Stimulated activated CD4-positive, alpha-beta T cell treated with anti-CD3 and anti-CD28 coated beads, Interleukin-15, amount 100 ng/mL, for 1 hour (primary cell): ENCODE measurements at places on chromosomes 2 and 18.

GRCh38 chr2:74812787-74813590 lies 20.9 kb upstream of the HK2 start:
- no peak for DNase-seq

- no peak for DNase-seq
Observed at GRCh38 chr2:181566334-181567032, 90.4 kb downstream of the CERKL start.

DNA sequence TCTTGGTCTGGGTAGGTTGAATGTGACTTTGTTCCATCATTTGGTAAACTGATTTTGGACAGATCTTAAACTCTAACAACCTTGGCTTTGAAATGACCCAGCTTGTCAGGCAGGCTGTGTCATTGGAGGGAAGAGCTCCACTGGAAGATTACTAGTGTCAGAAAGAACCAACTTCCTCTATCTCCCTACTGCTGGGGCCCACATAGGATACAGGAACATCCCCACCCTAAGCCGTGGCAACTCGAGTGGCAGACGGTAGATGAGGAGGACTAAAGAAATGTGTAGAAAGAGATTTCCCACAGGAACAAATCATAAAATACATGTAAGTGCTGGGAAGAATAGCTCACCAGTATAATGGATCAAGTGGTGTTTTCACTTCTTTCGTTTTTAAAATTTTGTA lies 4.3 kb upstream of the G6PC2 start:
- no peak for DNase-seq

- DNase-seq = no peak
Observed at GRCh38 chr2:197985029-197985638, 180.7 kb downstream of the PLCL1 start.

- no peak for DNase-seq
Observed at GRCh38 chr2:143692162-143692561, 562.9 kb downstream of the ARHGAP15 start.

DNA sequence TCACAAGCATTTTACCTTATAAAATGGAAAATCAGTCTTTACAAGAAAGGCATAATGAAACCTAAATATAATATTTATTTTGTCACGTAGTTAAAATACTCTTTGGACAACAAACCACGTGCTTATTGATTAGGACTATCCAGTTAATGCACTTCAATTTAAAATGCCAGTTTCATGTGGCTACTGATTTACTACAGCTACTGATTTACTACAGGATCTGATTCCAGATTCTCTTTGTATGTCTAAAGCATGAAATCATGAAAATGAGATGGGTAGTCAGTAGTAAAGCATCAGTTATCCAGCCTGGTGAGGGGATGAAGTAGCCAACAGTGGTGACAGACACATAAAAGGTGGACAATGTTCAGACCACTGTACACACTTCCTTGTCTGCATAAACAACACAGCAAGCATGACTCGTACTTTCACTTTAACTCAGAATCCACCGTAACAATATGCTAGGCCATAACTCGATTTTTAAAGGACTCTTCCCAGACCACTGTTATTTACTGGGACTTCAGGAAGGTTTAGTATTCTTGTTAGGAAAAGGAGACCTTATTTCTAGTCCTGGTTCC lies 24.9 kb downstream of the ACAA2 start:
- no peak for DNase-seq

DNA sequence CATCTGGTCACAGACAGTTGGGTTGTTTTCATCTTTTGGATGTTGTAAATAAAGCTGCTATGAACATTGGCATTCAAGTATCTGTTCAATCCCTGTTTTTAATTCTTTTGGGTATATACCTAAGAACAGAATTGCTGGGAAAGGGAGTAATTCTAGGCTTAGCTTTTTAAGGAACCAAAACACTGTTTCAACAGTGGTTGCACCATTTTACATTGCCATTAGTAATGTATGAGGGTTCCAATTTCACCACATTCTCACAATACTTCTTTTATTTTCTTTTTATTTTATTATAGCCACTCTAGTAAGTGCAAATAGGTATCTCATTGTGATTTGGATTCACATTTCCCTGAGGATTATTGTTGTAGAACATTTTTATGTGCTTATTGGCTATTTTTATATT lies 108.9 kb upstream of the GLS start:
- DNase-seq = no peak

GRCh38 chr2:168432100-168432499 lies 24.0 kb upstream of the CERS6 start:
- no peak for DNase-seq

GRCh38 chr2:130316596-130316995 lies 26.1 kb upstream of the IMP4 start:
- DNase-seq = no peak

DNA sequence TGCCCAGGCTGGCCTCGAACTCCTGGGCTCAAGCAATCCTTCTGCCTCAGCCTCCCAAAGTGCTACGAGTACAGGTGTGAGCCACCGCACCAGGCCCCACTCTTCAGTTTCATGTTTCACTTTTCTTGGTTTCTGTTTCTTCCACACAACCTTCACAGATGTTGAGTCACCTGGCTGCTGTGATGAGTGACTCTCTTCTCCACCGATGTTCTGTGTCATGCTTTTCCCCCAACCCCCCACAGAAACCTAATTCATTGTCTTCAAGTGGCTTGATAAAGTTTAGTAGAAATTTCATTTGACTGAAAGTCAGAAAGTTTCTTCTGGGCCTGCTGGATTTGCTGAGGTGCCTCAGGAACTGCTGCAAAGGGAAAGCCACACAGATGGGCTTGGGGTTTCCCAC lies 78.5 kb downstream of the SPHKAP start:
- DNase-seq = no peak

DNA sequence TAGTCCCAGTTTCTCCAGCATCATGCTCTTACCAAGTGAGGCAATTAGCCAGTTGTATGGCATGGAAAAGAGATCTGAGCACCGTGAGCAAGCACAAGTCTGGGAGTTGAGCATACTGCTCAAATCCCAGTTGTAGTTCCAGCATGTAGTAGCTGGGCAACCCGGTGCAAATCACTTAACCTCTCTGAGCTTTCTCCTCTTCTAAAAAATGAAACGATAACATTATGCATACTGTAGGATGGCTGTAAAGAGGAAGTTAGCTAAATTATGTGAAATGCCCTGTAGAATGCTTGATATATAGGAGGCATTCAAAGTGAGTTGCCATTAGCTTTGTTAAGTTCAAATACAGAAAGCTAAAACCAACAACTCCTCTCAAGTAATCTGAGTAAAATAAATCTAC lies 164.0 kb upstream of the ZEB2 start:
- DNase-seq = no peak

GRCh38 chr2:53861824-53862223 lies 2.1 kb upstream of the GPR75 start:
- DNase-seq = no peak

DNA sequence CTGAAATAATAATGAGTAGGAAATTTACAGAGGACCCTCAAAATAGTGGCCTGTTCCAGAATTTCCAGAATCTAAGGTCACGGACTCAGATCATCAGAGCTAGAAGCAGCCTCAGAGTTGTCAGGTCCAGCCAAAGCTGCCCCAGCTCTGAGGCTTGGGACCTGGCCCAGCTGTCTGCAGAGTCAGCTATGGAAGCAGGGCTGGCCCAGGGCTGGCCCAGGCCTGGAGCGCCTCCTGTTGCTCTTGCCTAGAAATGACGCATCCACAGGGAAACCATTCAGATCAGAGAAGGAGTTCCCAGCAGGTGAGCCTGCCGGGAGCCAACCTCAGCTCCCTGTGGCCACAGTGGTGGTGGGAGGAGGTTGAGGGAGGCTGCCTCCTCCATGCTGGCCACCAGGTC lies 106.7 kb upstream of the ARL4C start:
- no peak for DNase-seq

- DNase-seq = no peak
Observed at GRCh38 chr2:96143848-96144480, 1.3 kb downstream of the DUSP2 start.

DNA sequence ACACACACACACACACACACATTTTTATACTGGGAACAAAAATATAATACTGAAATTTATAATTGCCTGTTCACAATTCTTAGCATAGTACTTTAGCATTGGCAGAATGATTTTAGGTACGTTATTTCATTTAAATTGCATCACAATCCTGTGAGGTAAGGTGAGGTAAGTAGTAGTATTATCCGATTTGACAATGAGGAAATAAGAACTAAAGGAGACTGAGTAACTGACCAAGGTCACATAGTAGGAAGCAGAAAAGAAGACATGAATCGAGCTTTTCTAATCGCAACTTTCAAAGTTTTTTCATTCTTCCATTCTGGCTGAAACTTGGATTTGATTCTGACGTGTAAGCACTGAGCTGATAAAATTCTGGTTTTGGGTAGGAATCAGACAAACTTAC lies 351.2 kb downstream of the KIAA1328 start:
- no peak for DNase-seq

DNA sequence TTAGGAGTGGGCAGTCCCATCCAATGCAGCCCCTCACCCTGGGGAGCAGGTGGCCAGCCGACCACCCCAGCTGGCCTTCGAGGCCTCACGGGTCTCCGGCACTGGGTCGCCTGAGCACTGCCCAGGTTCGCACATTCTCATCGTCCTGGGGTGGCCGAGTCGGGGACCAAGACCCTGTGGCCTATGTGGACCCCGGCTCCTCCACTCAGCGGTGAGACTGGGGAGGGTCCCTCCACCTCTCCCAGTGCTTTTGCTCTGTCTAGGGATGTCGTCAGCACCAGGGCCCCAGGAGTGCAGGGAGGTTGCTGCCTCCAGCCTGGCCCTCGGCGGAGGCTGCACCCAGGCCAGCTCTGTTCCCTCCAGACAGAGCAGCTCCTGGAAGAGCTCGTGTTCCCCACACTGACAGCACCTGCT lies 89.6 kb downstream of the TPO start:
- no peak for DNase-seq

- DNase-seq = no peak
Observed at GRCh38 chr18:63070767-63071502, 248.6 kb downstream of the BCL2 start.

DNA sequence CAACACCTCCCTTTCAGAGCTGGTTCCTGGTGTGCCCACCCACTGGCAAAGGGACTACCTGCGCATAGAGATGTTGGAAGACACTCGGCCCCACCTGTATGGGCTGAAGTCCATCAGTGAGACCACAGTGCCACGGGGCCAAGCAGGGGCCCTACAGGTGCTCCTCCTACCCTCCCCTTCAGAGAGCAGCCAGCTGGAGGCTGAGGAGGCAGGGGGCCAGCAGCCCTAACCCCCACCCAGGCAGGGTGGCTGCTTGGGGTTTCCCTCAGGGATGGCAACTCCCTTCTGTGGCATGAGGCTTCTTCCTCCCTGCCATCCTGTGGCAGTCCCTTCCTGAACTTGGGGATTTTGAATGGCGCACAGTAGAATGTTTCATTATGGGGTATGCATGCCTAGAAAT lies 125.3 kb downstream of the NCK2 start:
- no peak for DNase-seq

GRCh38 chr2:125424266-125424785 lies 1231.6 kb upstream of the GYPC start:
- no peak for DNase-seq

GRCh38 chr18:41758534-41758933 lies 196.5 kb upstream of the PIK3C3 start:
- no peak for DNase-seq

DNA sequence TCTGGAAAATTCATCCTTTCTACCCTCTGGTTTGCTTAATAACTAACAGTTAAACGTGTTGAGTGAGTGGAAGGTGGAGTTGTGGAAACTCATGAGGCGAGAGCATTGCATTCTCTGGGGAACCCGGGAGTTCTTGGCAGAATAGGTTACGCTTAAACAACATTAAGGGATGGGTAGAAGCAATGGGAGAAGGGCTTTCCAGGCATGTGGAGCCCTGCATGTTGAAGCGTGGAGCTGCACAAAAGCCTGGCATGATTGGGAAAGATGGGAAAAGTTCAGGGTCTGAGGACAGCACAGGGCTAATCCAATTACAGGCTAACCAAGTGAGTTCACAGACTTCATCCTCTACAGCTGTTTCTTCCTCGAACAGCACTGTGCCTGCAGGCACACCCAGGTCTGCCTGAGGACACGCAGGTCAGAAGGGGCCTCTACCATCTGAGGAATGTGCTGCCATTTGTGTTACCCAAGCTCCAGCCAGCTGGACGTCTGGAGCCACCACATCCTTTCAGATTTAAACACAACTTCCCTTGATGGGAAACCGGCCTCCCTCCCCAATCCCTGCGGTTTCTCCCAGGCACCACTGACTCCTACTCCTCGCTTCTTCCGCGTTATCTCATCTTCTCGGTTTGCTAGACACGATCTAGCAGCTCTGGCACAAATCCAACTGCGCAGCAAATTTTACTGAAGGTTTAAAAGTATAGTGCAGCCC lies 164.2 kb downstream of the ANTXR1 start:
- DNase-seq = no peak

DNA sequence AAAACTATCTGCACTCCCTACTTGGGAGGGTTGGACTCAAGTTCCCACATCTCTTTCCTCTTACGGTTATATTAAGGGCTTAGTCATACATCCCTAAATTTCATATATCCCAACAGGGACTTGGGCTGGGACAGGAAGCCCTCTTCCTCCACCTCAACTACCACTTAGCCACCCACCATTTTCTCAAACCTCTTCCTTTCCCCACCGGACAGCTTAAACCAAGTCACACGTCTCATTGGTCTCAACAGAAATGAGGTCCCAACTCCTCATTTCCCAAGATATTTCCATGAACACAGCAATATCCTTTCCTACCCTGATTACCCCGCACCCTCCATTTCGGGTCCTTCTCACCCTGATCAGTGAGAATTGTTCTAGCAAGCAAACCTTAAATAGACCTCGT lies 736 bp downstream of the ZSCAN30 start:
- no peak for DNase-seq

GRCh38 chr2:207042841-207043240 lies 103.5 kb downstream of the CPO start:
- no peak for DNase-seq

DNA sequence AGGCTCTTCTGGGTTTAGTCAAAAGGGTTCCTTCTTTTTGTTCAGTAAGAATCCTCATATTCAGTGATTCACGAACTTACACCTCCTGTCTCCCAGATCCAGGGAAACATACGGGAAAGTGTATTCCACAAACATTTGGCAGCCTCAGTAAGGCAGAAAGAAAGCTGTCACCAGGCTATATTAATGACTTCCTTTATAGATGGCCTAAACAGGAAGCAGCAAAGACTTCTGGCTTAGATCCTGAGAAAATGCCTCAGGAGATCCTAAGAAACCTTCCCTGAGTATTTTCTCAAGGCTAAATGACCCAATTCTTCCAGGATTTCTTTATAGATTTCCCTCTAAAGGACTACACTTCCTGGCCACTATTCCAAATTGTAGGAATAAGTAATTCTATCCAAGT lies 1995.5 kb upstream of the CELF4 start:
- no peak for DNase-seq

GRCh38 chr2:142742371-142743214 lies 134.9 kb upstream of the KYNU start:
- DNase-seq = no peak

DNA sequence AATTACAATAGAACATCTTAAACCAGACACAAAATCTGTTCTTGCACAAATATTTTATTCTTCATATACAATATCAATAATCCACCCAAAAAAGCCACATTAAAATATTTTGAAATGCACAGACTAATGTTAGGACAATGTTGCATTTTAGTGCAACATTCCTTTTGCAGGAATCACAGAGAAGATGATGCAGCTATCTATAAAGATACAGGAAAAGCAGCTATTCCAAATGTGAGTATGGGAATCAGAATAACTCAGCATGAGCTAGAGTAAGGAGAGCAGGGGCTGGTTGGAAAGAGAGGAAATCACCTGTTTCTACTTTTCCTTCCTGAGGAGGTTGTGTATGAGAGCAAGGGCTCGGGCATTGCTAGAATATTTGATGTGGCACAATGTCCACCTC lies 4.8 kb downstream of the C2orf66 start:
- DNase-seq = no peak
